ENCODE measurements at places on chromosomes 7 and 10.

DNA sequence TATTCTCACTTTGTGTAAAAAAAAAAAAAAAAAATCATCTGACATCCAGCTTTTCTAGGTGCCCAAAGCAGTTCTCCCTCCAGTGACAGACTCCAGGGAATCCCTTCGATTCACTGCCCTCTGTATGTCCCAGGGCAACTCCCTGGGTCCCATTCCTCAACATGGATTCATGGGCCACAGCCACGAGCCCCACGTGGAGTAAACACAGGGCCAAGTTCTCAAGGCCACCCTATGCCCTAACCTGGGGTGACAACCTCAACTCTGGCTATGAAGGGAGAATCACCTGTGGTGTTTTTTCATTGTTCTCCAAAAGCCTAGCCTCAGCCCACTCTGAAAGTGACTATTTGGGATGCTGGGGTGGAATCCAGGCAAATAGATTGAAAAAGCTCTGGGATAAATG lies 3.4 kb downstream of the BNIP3 start:
- DNase-seq: no peak

DNA sequence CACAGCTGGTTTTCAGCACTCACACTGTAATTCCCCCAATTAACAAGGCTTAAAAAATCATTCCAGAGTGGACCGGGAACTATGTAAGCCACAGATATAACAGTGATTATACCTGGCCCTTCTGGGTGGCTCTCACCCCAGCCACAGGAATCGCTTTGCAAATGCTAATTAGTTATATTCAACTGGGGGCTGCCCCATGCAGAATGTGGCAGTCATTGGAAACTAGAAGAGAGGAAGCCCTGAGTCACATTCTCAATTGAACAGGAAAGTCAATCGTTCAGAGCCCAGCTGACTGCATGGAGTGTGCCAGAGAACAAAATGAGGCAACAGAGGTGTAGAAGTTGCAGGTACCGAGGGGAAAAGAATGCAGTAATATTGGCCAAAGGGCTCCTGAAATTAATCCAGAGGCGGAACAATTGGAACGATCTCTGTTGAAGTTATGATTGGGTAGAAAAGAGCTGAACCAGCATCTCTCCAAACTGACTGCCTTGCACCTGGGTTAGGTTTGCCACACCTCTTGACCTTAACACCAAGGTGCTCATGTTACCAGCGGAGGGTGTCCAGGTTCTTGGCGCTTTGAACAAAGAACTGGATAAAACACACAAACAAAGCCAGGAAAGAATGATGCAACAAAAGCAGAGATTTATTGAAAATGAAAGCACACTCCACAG lies 909.7 kb upstream of the AUTS2 start:
- no peak for DNase-seq

GRCh38 chr10:43342279-43343125 lies 28.9 kb upstream of the FXYD4 start:
- no peak for DNase-seq

DNA sequence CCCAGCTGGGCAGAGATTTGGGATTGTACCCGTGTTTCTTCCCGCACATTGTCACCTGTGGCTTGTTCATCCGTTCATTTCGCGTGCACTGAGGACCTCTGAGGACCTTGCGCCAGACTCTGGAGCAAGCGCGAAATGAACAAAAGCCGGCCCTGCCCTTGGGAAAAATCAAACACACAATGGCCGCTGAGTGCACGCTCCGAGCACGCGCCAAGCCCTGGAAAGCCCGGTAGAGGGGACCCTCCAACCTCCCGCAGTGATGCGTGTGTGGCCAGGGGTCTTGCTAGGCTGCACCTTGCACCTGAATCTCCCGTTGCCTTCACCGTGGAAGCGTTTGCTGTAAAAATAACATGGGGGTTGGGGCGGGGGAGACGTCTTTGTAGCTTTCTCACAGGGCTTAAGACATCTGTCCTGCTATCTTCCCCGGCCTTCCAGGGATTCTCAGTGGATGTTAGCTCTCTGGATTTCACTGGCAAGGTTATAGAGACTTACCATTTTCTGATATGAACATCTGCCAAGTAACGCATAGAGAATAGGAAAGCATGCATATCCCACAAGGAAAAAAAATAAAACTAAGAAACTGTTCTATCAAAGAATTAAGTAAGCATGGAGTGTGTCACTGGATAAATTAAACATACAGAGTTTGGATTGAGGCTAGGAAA lies 37.3 kb downstream of the ZNF777 start:
- DNase-seq: no peak

- DNase-seq: no peak
These were observed 56.0 kb upstream of the ST8SIA6 start for GRCh38 chr10:17510242-17510908.

DNA sequence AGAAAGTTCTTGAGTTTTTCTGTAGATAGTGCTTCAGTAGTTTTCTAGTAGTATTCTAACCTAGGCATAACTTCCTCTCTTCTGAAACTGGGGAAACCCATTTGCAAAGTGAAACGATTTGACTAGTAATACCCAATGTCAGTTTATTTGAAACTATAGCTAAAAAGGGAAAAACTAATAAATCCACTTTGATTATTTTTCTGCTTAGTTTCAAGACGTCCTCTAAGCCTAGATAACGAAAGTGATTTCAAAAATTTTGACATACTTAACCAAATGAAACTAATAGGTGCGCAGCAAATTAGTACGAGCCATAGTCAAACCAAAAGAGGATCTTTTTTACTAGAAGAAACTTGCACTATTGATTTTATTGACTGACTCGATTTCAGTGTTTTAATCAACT lies 9.8 kb upstream of the SP8 start:
- DNase-seq: no peak

- no peak for DNase-seq
These were observed 226.0 kb downstream of the CELF2 start for GRCh38 chr10:11243425-11244222.

DNA sequence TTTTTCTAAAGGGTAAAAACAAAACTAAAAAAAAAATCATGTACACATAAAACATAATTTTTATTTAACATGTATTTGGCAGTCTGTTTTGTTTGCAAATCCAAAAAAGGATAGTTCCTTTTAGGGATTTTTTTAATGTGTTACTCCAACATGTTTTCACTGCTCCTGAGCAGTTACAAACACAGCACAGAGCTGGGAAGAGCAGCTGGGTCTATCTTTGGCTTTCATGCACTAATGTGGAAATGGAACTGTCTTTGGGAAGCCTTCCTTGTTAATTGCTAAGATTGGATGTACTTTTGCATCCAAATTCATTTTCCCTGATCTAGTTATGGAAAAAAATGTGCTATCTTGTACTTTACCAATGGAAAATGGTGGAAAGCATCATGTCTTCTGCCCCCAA lies 1035.1 kb downstream of the CNTNAP2 start:
- no peak for DNase-seq

GRCh38 chr10:10475812-10476211 lies 541.9 kb upstream of the CELF2 start:
- DNase-seq: no peak

GRCh38 chr10:89216056-89216455 lies 8.9 kb upstream of the CH25H start:
- DNase-seq: no peak

DNA sequence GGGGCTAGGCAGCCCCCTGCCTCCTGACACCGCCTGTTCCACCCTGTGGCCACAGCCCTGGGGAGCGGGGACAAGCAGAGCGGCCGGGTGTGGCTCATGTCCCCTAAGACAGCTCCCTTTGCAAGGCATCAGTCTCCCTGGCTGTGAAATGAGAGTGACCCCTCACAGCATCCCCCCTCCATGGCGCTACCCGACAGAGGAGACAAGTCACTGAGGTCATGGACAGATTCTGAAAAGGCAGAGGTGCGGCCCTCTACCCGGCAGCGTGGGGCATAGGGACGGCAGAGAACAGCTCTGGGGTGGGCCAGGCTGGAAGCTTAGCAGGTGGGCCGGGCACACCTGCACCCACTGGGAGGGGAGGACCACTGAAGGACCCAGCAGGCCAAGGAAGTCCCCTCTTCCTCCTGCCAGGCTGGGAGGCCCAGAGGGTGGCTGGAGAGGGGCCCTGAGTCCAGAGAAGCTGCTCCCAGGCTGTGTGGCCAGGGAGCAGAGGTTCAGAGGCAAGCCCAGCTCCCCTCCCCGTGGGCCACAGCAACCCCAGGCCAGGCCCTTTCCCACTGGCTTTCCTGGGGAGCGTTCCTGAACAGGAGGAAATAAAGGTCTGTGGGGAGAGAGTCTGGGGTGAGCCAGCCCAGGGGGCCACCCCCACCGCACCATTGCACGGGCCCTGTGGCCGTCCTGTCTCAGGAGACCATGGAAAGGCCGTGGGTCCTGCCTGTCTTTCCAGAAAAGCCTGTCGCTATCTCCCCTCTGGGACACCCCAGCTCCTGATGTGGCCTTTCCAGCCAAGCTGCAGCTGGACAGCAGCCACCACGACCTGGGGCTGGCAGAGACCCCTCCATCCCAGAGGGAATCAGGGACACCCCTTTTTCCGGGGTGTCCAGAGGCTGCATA lies 1.7 kb downstream of the ADAP1 start:
- DNase-seq: no peak

DNA sequence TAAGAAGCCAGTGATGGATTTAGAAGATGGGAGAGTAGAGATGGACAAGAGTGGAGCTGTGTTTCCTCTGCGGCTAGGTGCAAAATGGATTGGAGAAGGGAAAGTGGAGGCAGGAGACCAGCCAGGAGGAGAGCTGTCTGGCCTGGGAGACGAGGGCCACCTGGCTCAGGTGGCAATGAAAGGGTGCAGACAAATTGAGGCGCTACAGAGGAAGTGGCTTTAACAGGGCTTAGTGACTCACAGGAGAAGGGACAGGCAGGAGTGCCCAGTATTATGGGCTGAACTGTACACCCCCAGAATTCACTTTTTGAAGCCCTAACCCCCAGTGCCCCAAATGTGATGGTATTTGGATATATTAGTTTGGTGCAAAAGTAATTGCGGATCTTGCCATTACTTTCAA lies 65.6 kb upstream of the DUSP5 start:
- DNase-seq: no peak

- DNase-seq: no peak
These were observed 4.8 kb downstream of the INA start for GRCh38 chr10:103281753-103282152.

DNA sequence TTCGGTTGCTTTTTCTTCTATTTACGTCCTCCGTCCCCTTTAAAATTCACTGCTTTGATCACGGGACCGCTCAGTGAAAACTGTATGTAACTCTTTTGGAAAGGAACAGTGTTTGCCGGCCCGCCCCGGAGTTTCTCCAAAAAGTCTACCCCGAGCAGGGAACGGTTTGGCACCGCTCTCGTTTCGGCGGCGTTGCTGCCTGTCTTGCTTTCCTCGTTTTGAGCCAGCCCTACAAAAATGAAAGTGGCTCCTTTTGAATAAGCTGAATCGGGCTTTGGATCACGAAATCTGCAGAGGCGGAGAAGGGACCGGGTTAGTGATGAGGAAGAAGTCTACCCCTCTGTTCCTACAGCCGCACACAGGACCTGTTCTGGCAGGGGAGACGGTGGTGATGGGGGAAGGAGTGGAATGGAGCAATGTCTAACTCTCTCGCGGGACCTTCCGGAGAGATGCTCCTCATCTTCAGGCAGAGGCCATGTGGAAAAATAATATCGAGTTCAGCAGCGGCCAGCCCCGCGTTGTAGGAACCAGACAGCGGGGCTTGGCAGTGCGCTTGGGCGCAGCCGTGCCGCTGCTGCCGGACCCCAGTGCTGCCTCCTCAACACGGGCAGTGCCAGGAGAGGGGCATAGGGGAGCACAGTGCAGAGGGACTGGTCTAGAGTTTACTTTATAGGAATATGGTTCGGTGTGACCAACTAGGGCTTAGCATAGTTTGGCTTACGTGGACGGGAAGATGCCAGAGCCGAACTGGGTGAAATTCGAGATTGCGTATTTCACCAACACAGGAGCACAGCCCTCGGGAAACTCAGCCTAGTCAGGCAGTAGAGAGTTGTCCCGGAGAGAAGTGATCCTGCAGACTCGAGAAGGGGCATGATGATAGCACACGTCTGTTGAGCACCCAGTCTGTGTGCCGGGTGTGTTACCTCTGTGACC lies 1.4 kb downstream of the HTRA1 start:
- no peak for DNase-seq

DNA sequence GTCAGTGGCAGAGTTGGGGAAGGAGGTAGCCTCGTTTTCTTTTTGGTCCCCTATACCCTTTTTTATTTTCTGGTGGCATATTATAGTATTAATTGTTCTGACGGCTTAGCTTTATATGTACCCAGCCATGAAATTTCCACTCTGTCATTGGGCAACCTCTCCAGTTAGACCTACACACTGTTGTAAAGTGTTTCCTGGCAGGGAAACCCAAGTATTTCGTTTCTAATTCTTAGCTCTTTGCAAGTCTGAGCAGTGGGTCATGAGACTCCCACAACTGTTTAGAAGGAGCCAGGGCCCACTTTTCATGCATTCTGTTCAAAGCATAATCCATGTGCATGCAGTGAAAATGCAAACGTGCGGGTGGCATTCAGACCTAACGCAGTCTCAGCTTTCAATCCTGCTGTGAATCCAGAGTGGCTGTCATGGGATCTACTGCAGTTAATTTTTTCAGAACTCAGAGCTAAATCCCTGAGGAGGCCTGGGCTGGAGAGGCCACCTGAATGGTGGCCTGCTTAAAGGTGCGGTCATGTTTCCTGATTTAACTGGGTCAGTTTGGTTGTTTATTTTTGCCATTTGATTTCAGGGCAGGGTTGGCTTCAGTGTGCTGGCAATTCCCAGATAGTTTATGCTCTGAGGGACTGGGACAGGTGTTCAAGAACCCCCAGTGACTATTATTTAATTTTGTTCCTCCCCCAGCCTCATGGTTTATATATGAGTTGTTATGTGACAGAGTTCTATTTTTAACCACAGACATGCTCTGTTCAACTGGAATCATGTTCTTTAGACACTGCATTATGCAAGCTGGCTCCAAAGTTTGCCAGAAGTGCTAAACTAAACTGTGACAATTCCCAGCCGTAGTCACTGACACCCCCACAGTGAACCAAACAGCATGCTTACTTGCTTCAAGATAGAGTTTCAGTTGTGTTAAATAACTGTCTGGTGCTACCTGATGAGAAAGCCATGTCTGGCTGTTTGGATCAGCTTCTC lies 27.4 kb upstream of the SYPL1 start:
- DNase-seq: no peak

- no peak for DNase-seq
These were observed 64.7 kb upstream of the JAZF1 start for GRCh38 chr7:28245123-28245878.

DNA sequence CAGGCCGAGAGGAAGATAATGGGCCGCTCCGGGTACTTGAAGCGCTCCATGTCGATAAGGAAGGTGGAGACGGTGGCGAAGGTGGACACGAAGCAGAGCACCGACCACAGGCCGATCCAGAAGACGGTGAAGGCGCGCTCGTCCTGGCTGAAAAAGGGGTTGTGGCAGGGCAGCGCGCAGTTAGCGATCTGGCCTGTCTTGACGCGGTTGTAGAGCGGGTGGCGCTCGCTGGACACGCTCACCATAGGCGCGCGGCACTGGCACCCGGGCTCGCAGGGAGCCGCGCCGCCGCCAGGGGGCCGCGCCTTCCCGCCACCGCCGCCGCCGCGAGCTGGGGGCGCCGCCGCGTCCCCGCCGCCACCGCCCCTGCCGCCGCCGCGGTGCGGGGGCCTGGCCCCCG lies 1.6 kb downstream of the FZD8 start:
- DNase-seq: no peak

DNA sequence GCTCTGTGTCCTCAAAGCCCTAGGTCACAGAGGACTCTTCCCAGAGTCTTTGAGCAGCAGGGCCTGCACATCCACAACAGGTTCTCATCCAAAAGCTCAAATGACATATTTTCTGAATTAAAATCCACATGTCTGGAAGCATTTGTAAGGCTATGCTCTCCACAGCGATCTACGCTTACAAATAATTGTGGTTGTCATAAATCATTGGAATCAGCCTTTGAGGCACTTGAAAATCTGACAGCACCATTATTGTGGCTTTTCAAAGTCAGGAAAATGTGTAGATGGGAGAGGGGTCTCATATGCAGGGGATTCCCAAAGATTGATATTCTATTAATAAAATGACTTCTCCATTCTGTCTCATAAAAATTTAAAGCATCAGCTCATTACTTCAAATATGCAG lies 16.3 kb downstream of the GPR26 start:
- no peak for DNase-seq

Data from stimulated activated CD8-positive, alpha-beta memory T cell treated with anti-CD3 and anti-CD28 coated beads, Interleukin-7, amount 100 ng/mL, for 1 hour (primary cell).